ENCODE measurements at places on chromosomes 1 and 21. TPM values are rescaled to one million over a fixed set of nuclear protein-coding genes. Genes with fewer than 3 reads are reported as not detected.

GRCh38 chr1:201397675-201398074, 1.4 kb downstream of the LAD1 start:
- H3K36me3 ChIP-seq, result no peaks in the 10 kb centered on the region
- H3K4me3 ChIP-seq, result peak overlapping the region; percentile 52
- peaks cover 22% of the 10 kb centered on the region for H3K27me3 ChIP-seq
- H3K4me1 ChIP-seq, result peaks cover 59% of the 10 kb centered on the region

DNA sequence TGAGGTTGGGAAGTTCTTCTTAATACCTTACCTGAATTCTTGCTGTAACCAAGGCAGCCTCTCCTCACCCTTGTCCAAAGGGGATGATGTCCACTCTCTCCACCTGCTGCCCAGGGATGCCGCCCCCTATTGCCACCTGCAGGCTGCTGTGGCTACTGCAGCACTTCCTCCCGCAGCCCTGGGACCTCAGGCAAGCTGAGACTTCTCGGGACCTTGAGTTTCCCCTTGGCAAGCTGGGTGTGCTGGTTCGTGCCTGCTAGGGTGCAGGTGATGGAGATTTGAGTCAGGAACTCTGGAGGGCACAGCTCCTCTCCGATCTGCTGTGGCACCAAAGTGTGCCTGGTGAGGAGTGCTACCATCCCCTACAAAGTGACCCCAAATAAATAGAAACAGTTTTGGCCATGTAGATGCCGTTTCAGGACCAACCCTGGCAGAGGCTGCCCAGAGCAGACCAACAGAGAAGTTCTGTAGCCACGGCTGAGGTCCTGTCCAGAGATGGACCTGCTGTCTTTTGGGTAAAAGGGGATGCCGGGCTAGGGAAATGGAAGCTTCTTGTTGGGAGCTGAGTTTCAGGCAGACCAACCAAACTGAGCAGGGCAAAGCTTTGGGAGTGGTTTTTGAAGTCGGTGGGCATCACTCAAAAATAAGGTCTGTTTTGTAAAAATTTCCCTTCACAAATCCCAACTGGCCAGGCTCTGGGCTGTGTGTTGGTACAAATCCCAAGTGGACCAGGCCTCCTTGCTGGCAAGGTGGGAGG, 31.7 kb downstream of the RUNX3 start:
- peaks cover 20% of the 10 kb centered on the region for H3K27me3 ChIP-seq
- peak; percentile 63 for DNase-seq
- H3K27ac ChIP-seq, result no peak overlapping the region
- peaks cover 11% of the 10 kb centered on the region for H3K4me1 ChIP-seq
- H3K4me3 ChIP-seq, result no peak overlapping the region

DNA sequence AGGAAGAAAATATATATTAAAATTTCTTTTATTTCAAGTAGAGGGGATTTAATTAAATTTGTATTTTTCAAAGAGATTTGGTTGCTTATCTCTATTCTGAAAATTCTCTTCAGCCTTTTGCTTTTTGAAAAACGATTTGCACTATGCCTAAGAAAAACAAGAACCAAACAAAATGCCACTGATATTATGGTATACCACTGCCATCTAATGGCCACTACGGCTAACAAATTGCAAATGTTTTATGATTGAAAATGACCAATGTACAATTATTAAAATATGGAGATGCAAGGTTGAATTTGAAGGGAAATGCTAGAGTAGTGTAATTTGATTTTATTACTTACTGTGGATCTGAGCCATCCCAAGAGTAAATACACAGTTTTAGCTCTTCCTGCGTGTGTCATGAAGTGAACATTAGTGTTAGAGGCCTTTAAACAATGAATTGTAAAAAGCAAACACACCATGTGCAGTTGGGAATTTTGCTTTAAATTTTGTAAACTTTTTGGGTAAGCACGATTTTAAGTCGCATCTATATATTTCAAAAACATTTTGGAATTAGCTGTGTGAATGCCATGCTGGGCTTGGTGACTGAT, 137.4 kb upstream of the USP25 start:
- no peak overlapping the region for H3K27ac ChIP-seq
- no peaks in the 10 kb centered on the region for H3K36me3 ChIP-seq
- H3K4me1 ChIP-seq, result no peaks in the 10 kb centered on the region
- no peak for DNase-seq
- no peaks in the 10 kb centered on the region for H3K27me3 ChIP-seq

GRCh38 chr1:30132602-30133286, 590.6 kb downstream of the MATN1 start:
- H3K36me3 ChIP-seq, result no peaks in the 10 kb centered on the region
- DNase-seq, result no peak
- H3K27me3 ChIP-seq, result peaks cover 15% of the 10 kb centered on the region
- H3K27ac ChIP-seq, result no peak overlapping the region

- no peaks in the 10 kb centered on the region for H3K27me3 ChIP-seq
- no peak overlapping the region for H3K27ac ChIP-seq
- H3K36me3 ChIP-seq, result peaks cover 30% of the 10 kb centered on the region
- no peak overlapping the region for H3K4me3 ChIP-seq
- no peak for DNase-seq
- H3K4me1 ChIP-seq, result peaks cover 16% of the 10 kb centered on the region
Observed at GRCh38 chr1:23357138-23357908, 12.3 kb downstream of the ZNF436 start.

Gene NECTIN4
- 188 TPM for total RNA-seq

DNA sequence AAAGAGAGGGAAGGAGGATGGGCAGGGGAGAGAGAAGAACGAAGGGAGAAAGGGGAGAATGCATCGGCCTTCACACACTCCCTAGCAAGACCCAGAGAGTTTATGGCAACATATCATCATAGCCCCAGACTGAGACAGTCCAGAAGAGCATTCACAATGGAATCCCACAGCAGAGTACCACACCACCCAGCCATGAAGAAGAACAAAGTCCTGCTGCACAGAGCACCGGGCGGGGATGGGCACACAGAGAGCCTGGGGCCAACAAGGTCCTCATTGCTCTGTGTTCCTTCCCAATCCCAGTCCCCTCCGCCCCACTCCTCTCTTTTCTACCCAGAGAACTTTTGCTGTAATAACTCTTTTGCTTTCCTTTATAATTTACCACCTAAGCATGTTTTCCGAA, 118.1 kb upstream of the TMPRSS2 start:
- H3K36me3 ChIP-seq, result no peaks in the 10 kb centered on the region
- DNase-seq, result no peak
- H3K27me3 ChIP-seq, result peaks cover 4% of the 10 kb centered on the region
- H3K4me1 ChIP-seq, result peaks cover 18% of the 10 kb centered on the region
- no peak overlapping the region for H3K4me3 ChIP-seq
- H3K27ac ChIP-seq, result no peak overlapping the region

DNA sequence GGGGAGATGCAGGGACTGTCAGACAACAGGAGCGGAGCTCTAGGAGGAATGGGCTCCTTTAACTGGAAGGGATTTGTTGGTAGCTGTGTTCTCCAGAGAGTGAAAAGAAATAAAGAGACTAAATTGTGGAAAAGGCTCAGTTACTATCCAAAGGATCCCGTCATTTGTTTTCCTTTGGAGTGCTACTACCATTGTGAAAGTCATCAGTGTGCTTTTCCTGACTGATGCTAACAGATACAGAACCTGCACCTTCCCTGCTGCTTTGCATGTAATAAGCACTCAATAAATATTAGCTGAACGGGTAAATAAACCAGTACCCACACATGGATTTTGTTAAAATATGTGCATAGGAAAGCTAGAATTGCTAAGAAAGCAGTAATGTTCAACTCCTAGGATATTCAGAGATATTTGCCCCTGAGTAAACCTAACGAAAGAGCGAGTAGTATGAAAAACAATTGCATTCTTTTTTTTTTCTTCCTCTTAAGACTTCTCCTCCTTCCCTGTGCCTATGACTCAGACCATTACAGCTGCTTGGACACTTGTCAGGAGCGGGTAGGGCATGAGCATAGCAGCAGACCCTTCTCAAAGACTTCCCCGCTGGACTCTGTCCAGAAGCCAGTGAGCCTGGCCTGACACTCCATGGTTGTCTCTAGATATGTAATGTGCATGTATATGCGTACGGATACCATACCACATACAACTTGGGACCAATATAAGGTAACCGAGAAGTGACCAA, 41.7 kb downstream of the PTGFRN start:
- DNase-seq, result peak; percentile 81
- no peaks in the 10 kb centered on the region for H3K27me3 ChIP-seq
- no peak overlapping the region for H3K4me3 ChIP-seq
- peaks cover 18% of the 10 kb centered on the region for H3K4me1 ChIP-seq
- H3K27ac ChIP-seq, result peak overlapping the region; percentile 57

- no peak for DNase-seq
- no peak overlapping the region for H3K4me3 ChIP-seq
- no peaks in the 10 kb centered on the region for H3K27me3 ChIP-seq
Observed at GRCh38 chr1:172863031-172863430, 187.7 kb downstream of the TNFSF18 start.

DNA sequence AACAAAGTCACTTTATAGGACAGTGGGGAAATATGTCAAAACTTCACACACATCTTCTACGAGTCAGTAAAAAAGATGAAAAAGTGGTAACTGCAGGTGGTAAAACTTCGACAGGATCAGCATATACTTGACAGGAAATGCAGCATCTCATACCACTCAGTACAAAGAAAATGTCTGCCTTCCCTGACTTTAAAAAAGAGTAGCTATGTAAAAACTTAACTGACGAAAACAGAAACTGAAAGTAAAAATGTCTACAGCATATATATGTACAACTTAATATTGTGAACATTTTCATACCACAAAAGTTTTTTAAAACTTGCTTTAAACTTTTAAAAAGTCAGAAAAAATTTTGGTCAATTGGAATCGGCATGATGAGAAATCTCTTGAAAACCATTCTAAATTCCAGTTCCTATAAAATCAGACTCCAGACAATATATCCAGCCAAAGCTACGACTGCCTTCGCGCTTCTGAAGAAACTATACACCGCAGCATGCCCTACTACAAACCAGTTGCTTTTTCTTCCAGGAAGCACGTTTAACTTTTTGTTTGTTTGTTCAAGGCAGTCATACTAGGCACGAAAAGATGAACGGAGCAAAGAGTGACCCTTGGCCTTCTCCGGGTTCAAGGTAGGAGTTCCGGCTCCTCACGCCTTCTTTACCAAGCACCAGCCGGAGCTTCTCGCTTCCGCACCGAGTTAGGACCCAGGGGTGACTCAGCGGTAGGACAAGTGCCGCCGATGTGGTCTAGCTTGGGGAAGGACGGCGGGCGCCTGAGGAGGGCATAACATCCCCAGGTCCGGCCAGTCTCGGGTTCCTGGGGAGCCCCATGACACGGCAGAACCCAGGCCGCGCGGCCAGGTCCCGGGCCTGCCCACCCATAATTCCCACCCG, 612 bp downstream of the PSMA5 start:
- no peaks in the 10 kb centered on the region for H3K27me3 ChIP-seq
- peak overlapping the region; percentile 70 for H3K4me3 ChIP-seq
- no peak for DNase-seq
- peaks cover 28% of the 10 kb centered on the region for H3K4me1 ChIP-seq
- peaks cover 3% of the 10 kb centered on the region for H3K36me3 ChIP-seq

Gene IFNAR1
- total RNA-seq, result 15.9 TPM

Gene OR2AK2
- not detected for total RNA-seq

Gene TMEM81
- 0.76 TPM for total RNA-seq
